ENCODE measurements at places on chromosomes 7 and 10.

GRCh38 chr7:5695727-5696345 lies 85.6 kb downstream of the RNF216 start:
- no peak for DNase-seq

DNA sequence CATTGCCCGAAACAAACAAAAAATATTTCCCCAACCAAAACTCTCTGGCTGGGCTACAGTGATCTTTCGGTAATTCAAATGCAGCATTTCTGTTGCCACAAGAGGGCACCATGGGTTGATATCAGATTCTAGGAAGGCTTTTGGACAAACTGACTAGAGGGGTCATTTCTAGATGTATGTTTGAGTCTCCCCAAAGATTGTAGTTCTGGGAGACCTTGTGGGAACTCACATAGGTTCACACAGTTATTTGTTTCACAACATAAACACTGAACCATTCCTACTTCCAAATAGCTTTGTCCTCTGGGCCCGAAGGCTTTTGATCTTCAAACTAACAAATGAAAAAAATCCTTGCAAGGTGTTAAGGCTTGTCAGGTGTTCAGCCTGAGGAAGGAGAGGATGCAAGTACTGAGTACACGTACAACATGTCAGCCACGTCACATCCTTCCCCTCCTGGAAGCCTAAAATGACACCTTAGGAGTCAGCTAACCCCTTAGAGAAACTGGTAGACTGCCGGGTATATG lies 37.0 kb upstream of the IL15RA start:
- DNase-seq = peak; percentile 2

DNA sequence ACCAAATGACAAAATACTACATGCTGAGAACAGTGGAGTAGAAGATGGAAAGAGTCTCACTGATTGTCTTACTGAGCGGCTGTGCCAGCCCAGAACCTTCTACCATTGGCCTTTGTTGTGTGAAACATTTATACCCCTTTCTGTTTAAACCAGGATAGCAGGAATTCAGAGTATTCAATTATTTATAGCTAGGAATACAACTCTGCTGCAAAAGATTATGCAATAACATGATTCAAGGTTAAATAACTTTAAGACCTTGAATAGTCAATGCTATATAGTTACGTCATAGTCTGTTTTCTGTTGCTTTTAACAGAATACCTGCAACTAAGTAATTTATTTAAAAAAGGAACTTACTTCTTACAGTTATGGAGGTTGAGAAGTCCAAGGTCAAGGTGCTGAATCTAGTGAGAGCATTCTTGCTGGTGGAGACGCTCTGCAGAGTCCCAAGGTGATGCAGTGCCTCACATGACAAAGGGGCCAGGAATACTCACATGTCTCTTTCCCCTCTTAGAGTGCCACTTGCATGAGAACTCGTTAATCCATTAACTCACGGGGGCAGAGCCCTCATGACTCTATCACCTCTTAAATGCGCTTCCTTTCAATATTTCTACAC lies 371.8 kb downstream of the MDFIC start:
- DNase-seq = no peak

DNA sequence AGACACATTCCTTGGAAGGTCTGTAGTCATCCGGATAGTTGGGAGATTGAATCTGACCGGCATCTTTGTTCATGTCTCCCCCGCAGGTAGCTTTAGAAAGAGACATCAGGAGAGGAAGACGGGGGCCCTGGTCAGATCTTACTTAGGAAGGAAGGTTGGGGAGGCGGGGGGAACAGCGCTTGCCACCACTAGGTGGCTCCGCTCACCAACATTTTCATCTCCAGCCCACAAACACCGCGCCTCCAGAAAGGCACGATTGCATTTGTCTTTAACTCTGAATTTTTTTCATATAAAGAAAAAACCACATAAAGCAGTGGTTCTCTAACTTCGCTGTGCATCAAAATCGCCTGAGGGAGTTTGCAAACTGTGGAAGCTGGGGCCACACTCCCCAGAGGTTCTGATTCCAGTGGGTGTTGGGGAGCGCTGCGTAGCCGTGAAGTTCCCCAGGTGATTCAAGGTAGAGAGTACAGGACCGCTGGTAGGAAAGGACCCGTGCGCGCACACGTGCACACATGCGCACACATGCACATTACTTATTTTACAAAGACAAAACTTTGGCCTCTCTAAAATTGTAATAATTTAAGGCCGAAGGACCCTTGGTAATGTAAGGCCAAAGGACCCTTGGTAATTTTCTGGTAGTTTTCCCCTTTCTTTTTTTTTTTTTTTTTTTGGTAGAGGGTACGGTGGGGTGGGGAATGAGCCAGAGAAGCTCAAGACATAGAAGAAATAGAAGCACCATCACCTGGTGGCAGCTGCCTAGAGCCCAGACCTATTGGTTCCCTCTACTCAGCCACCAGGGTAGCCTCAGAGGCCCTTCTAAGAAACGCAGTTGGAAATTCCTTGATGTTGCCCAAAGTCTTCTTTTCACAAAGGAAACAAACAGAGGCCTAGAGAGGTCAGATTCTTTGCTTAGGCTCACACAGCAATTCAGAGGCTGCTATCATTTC lies 37.4 kb upstream of the OPALIN start:
- DNase-seq = no peak

DNA sequence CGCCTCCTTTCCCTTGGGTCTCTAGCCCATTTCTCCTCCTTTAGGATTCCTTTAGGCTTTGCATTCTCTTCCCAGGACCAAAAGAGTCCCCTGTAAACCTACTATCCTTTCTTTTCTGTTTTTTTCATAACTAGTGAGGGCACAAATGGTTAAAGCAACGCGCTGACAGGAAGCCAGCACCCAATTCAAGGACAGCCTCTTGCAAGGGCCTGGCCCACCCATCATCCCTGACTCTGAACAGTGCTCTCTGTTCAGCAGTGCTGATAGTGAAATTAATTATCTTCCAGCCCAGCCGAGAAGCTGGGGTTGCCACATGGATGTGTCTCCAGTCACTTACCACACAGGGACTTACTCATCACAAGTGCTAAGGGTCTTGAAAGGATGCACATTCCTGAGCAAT lies 38.3 kb upstream of the RNF32 start:
- no peak for DNase-seq

- DNase-seq = no peak
These were observed 41.6 kb upstream of the FAM20C start for GRCh38 chr7:150811-151221.

DNA sequence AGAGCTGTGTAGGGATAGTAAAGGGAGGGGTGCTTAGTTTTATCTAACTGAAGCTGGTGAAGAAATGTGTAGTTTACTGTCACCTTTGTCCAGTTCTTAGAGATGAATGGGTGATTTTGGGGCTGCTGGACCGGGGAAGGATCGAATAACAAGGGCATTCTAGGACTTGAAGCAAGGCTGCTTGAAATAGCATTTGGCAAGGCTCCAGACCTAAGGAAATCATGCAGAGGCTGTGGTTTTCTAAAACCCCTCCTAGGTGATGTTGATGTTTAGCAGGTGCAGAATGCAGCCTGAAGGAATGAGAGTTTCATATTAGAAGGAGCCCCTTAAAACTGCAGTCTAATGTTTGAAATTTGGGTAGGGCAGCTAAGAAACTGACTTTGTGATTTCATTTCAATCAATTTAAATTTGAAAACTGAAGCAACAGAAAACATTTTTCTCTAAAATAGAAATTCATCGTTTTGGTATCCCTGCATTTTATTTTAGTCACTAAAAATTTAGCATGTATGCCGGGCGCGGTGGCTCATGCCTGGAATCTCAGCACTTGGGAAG lies 68.5 kb downstream of the TET1 start:
- DNase-seq = no peak

- DNase-seq = no peak
These were observed 3.0 kb downstream of the ADCK2 start for GRCh38 chr7:140675726-140676125.

DNA sequence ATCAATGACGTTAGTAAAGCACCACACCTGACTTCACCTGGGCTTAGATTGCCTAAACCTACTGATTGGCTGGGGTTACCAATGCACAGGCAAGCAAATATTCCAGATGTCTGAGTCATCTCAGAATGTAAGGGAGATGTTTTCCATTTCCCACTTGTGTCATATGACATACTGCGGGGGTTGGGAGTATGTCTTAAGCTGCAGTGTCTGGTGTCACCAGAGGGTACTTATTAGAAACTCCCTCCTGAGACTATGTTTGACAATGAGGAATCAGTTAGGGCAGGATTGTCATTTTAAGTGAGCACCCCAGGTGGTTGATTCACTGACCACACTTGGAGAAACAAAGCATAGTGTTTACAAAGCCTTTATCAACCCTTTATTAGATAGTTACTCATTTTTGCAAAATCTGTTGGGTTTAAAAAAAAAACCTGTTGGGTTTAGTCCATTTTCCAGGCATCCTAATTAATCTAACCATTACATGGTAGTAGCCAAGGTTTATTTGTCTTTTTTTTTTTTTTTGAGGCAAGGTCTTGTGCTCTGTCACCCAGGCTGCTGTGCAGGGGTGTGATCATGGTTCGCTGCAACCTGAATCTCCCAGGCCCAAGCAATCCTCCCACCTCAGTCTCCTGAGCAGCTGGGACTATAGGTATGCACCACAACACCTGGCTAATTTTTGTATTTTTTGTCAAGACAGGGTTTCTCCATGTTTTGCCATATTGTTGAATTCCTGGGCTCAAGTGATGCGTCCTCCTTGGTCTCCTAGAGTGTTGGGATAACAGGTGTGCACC lies 72.5 kb downstream of the CDK6 start:
- DNase-seq = no peak

DNA sequence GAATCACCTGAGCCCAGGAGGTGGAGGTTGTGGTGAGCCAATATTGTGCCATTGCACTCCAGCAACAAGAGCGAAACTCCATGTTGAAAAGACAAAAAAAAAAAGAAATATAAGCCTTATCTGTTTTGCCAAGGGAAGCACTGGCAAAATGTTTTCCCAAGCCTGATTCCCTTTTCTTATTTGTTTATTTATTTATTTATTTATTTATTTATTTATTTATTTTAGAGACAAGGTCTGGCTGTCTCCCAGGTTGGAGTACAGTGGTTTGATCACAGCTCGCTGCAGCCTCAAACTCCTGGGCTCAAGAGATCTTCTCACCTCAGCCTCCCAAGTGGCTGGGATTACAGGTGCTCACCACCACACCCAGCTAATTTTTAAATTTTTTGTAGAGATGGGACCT lies 44.2 kb downstream of the SVOPL start:
- DNase-seq = no peak

DNA sequence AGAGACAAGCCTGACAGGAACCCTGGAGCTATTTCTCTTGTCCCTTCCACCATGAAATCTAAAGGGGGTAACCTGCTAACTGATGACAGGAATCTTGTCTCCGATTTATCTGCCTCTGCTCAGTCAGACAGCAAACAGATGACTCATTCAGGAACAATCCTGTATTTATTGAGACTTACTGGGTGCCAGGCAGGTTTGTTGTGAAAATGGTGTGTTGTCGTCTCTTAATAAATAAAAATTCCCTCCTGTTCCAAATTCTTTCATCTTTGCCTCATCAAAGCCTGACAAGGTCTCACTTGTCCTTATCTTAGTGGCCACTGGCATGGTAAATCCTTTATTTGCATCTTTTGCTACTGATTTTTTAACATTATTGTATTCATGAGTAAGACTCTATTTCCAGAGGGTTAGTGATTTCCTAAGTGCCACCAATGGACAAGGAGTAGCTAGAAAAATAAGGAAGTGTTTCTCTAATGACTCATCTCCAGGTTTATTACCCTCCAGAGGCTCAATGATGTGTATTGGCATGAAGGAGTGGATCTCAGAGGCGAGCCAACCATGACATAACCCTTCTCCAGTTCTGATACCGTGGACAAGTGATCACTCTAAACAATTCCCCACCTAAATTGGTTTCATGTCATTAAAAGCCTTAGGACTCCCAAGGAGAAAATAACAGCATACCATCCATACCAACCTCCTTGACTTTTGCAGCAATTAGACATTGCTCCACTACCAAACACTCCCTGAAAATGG lies 724.0 kb downstream of the GRID1 start:
- DNase-seq = no peak

- no peak for DNase-seq
These were observed 70.4 kb upstream of the CFAP46 start for GRCh38 chr10:133012573-133013359.

- DNase-seq = no peak
These were observed 8.0 kb downstream of the FRMPD2 start for GRCh38 chr10:48266528-48266927.

DNA sequence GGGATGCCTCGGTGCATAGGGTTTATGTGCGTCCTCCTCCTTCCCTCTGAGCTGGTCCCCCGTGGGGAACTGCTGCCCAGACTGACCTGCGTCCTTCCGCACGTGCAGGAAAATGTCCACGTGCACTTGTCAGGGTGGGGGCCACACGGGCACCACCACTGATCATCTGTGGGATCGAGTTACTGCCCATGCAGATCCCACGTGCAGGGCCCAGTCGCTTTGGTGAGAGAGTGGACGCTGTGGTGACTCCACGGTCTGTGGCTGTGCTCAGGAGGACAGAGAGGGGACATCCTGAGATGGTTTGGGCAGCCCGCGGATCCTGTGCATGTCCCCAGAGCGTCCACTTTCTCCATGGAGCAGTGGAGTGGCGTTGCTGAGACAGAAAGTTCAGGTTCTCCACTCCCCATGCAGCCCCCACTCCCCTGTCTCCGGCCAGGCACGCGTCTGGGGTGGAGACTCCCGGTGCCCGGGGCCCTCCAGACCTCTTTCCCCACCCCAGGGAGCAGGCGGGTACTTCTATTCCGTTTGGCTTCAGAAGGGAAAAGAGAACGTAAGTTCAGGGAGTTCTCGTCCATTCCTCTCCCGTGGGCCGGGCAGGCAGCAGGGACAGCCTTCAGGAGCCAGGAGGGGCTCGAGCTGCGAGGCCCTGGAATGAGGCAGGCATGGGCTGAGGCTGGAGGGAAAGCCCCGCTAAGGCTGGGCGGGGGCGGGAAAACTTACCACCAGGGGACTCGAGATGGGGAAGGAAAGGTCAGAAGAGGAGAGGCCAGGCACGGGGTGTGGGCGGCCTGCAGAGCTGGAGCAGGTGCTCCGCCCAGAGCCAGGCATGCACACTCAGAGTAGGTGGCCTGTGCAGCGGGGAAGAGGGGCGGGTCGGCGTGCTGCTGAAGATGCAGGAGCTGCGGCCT lies 59.9 kb downstream of the EGFR start:
- no peak for DNase-seq
